ENCODE measurements at places on chromosomes 3 and 15.

GRCh38 chr3:184772667-184773272, 39.2 kb upstream of the VPS8 start:
- DNase-seq, result no peak

GRCh38 chr3:172082269-172082668, 42.9 kb downstream of the FNDC3B start:
- no peak for DNase-seq

- DNase-seq, result peak; percentile 41
These were observed 38.6 kb downstream of the ACSBG1 start for GRCh38 chr15:78195735-78196201.

DNA sequence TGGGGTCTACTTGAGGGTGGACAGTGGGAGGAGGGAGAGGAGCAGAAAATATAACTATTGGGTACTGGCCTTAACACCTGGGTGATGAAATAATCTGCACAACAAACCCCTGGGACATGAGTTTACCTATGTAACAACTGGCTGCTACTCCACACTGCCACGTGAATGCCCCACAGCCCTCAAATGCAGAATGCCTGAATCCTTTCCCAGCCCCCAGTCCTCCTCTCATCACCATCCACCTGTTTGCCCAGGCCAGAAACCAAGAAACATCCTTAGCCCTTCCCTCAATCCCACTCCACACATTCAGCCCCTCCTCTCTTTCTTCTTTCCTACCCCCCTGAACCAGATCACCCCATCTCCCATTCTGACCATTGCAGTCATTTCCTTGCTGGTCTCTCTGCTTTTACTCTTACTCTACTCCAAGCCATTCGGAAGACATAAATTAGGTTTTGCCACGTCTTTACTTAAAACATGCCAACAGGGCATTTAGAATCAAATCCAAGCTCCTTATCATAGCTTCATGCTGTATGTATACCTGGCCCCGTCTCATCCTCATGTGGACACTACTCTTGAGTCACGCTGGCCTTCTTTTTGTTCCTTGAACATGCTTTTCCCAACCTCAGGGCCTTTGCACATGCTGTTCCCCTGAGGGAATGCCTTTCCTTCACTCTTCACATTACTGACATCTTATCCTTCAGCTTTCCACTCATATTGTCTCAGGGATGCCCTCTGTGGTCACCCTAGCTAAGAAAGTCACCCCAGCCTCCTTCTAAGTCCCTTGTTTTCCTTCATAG, 137.5 kb upstream of the ABHD17C start:
- no peak for DNase-seq

GRCh38 chr3:69181592-69182211, 59.3 kb upstream of the LMOD3 start:
- no peak for DNase-seq

GRCh38 chr3:122668930-122669730, 11.5 kb upstream of the PARP14 start:
- DNase-seq, result no peak

DNA sequence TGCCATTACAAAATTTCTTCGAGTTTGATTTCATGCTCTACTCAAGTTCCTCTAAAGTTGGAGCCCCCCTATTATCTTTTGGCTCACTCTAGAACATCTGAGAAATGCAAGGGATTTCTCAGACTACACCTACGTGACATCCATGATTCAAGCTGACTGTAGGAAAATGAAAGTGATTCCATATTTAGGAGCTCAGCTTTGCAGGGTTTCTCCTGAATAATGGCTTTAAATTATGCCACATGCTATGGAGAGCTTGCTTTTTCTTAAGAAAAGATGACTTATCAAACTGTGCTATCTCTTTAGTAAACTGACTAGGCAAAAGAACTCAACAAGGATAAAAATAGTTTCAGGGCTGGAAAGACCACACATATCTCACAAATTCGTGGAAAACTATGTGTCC, 292.1 kb downstream of the LSAMP start:
- no peak for DNase-seq

DNA sequence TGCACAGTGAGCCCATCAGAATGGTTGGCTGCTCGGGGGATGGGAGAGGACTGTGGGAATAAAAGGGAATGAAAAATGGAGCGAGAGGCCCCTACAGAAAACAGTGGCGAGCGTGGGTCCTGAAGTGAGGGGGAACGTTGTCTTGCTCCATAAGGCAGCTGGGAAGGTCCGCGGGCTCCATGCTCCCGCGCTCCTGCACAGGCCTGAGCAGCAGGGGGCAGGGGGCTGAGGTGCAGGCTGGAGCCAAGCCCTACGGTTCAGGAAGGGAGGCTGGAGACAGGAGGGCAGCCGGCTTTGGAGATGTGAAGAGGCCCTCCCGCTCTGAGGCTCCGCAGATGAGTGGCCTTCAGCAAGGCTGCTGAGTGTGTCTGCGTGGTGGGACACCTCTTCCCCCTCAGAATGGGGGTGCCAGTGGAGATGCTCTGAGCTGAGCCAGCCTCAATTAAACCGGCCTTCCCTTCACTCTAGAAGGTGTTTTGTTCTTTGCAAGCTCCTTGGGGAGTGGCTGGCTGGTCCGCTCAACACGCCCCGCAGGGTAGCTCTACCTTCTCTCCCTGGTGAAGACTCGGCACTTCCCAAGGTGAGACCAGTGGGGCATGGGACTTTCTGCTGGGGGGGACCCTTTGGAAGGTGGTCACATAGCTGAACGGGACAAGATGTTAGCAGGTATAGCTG, 208.0 kb downstream of the XXYLT1 start:
- DNase-seq, result no peak

GRCh38 chr3:140931016-140931454, 10.6 kb upstream of the SLC25A36 start:
- DNase-seq, result no peak

DNA sequence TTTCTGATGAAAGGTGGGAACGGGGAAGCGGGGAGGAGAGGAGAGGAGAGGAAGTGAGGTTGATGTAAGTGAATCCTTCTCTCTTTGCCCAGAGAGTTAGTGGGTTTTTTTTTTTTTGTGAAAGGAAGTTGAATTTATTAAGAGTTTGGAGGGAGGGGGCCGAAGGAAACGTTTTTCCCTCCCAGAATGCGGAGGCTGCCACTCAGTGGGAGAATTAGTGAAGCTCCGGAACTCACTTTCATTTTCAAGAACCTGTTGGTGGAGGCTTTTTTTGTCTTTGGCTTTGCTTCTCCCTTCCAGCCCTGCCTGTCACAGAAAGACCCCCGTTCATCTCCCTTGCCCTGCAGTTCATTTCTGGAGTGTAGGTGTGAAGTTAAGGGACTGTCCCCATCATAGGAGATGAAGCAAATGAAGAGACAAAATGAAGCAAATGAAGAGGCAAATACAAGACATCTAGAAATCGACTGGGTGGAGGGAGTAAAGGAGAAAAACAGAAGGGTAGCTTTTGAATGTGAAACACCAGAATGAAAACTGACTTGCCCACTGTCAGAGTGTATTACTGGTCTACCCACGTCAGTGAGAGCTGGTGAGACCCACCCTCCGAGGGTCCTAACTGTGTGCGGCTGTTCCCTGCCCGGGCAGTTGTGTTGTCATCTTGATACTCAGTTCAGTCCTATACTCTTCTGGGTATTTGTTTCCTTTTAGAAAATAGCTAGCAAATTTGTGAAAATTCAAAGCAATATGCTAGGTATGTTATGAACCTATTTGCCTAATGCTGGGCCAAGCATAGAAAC, 91.5 kb downstream of the ITPR1 start:
- peak; percentile 36 for DNase-seq

GRCh38 chr3:37930495-37930894, 60.1 kb upstream of the VILL start:
- DNase-seq, result no peak

DNA sequence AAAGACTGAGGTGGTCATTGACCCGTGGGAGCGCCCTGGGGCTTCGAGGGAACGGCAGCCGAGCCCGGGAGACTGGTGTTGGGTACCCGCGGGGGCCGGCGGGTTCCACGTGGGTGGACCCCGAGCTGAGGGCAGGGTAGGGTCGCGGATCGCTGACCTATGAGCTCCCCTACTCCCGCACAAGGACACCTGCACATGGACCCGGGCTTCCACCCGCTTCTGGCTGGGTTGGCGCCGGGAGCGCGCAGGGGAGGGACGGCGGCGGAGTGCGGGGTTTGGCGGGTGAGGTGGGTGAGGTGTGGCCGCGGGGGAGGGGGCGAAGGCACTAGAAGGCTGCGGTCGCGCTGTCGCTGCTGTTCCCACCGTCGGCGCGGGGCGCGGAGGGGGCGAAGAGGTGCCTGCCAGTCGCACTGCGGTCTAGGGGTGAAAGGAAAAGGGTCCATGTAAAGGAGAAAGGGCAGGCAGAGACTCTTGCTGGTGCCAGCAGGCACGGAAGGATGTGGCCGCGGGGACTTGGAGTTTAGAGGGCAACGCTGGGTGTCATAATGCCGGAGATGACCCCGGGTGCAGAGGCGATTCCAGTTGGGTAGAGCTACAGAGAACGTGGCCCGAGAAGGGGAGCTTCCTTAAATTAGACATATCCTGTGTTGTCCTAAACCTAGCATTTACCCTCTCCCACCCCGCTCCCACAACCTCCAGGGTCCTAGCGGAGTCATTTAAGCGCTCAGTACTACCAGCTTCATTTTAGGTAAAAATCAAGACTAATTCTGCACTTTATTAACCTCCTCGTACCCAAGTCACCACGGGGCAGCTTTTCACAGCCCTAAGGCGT, 245.9 kb upstream of the TOPAZ1 start:
- DNase-seq, result no peak

DNA sequence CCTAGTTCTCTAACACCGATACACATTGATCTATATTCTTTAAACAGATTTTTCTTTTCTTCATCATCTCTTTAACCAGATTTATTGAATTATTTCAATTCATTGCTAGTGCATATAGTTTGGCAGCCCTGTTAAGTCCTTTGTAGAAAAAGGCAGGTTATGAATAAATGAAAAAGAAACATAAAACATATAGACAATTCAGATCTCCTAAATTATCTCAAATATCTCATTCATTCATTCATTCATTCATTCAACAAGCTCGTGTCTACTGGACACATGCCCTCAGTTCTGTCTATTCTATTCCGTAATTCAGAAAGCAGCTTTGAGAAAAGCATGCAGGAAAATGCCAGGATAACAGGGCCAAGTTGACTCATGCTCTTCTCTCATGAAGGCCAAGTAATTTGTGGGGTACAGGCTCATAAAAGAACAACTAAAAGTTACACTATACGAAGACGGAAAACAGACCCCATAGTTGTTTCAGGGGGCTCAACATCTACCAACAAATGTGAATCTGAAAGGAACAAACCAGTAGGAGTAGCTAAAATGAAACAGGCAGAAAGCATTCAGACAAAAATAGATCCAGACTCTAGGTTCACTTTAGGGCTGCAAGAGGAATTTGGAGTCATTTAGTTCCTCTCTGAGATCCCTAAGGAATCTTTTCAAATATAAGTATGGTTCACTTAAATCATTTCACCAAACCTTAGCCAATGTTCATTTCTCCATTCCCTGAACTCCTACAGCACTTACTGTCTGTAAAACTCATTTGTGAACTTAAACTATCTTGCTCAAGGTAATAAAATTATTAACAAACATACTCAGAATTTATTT, 7.5 kb downstream of the ZNF148 start:
- DNase-seq, result no peak

DNA sequence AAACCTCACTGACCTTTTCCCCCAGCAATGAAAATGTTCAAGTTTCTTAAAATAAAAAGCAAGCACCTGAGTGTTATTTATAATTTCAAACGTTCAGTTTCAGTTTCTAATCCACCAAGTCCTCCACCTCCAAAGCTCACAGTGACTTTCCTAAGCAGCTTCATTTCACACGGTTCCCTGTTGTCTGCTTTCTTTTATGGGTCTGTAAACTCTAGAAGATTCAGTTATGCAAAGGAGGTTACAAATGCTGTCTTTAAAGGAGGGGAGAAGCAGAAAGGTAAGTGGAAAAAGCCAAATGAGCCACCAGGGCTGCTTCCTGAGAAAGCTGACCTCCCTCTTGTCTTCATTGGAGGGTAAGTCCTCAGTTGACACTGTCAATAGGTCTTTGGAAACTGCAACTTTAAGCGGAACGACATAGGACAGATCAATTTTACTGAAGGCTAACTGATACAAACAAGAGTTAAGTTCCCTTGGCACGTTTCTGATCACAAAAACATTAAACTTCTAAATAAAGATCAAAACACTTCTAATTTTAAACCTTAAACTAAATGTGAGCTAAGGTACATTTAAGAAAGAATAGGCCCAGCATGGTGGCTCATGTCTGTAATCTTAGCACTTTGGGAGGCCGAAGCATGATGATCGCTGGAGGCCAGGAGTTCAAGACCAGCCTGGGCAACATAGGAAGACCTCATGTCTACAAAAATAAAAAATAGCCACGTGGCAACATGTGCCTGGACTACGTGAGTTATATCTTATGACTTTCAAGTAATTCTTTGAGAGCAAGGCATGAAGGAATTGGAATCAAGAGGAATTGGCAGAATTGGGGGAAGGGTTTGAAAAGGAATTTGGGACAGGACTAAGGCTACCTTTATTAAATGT, 151.9 kb upstream of the UBE2E1 start:
- DNase-seq, result no peak

- no peak for DNase-seq
These were observed 334.0 kb upstream of the ARL6 start for GRCh38 chr3:97430601-97431000.

- no peak for DNase-seq
These were observed 42.3 kb upstream of the RAB6B start for GRCh38 chr3:133937756-133938601.

GRCh38 chr3:30655187-30655812, 48.9 kb downstream of the TGFBR2 start:
- no peak for DNase-seq

- no peak for DNase-seq
These were observed 329.5 kb downstream of the DOCK3 start for GRCh38 chr3:51004235-51004634.

DNA sequence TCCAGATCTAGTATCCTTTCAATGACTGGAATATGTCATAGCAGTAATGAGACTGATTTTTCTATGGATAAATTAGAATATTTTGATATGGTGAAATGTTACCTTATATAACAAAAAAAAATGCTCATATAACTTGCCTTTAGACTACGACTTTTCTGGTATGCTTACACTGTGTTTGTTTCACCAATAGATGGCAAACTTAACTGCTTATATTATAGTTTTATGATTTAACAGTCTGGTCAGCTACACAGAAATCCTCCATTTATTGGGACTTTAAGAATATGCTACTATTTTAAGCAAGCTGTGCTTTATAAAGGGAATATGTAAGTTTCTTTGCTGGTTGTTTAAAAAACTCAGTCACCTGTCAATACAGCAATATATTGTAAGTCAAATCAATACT, 205.6 kb downstream of the VGLL3 start:
- DNase-seq, result no peak

DNA sequence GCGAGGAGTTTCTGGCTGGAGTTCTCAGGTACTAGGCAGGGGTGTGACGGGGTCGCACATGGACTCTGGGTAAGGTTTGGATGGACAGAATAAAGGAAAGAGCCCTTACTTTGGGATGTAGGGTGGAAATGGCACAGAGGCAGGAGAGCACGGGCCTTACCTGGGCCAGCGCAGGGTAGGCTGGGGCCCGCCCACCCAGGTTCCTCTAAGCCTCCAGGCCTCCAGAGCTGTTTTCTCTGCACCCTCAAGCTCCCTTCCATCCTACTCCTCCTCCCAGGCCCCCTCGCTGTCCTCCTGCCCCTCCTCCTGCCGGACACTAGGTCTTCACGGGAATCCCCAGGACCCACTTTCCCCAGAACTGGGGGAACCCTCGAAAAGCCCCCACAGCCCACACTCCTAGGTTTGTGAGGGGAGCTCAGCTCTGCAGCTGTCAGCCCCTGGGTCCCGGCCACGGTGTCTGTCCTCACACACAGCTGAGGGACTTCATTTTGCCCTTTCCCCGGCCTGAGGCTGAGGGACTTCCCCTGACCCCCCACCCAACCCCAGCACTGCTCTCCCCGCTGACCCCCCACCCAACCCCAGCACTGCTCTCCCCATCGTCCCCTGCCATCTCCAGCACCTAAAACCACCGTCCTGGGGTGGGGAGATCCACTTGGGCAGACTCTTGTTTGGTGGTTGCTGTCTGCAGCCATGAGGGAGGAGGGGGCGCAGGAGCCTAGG, 53.0 kb upstream of the PCSK6 start:
- no peak for DNase-seq

All from erythroblast (primary cell).